SW480 (cell line): ENCODE measurements at places on chromosomes 12 and 14.

DNA sequence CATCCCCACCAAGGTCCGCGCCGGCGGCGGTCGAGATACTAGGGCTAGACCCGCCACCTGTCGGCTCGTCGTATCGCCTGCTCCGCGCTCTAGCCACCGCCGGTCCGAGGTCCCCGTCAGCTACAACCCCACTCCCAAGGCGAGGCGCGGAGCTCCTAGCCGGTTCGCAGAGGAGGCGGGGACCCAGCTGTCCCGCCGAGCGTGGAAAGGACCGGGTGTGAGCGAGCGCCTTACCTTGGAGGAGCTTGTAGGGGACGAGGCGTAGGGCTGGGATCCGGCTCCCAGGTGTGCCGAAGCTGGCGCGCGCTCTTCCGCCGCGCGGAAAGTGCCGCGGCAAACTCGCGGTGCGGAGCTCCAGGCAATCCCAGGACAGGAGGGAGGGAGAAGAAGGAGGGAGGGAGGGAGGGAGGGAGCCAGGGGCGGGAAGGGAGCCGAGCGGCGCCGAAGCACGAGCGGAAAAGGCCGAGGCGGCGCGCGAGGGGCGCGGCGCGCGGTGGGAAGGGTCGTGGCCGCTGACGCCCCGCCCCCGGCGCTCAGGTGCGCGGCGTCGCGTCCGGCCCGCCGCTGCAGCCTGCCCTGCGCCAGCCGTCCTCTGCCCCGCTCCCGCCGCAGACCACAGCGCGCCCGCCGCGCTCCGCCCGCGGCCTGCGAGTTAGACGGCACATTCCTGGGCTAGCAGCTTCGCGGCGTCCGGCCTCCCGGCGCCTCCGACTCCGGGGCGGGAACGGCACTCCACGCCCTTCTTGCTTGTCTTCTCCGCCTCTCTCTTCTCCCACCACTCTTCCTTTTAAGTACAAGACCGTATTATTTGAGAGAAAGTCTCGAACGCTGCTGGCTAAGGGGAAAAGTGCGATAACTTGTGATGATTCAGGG, at the start of gene PAWR:
PAWR (minus strand) TSS at position 327 of the 873 bp plus-strand sequence. CDS start 720 bp downstream, outside the sequence.
- DNase-seq, result peak; percentile 89

- no peak for DNase-seq
Observed at GRCh38 chr12:57171668-57172067, 24.2 kb upstream of the LRP1-AS start.

GRCh38 chr14:69796797-69797500, at the start of gene SLC10A1:
SLC10A1 (minus strand) TSS chr14:69797241; CDS start chr14:69797155, 86 bp downstream.
- DNase-seq, result no peak

DNA sequence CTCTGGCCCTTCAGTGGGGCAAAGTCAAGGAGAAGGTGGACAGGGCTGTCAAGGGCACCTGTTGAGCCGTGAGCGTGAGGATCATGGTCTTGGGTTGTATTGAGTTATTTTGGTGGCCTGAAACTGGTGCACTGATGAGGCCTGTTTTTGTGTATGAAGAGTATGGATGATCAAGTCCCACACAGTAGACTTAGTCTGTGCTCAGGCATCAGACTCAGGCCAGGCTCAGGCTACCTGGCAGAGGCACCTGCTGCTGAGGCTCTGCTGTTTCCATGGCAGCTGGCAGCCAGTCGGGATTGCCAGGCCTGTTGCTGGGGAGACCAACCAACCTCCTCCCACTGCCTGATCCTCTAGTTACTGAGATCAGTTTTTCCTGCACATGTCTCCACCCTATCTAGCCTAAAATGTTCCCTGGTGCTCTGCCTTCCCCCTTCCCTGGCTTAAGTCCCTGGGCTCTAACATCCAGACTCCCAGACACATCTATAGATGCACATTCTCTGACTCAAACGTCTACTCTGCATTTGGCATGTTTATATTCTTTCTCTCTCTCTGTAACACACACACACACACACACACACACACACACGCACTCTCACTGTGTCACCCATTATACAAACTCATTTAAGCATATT, 5.1 kb downstream of the JPH4 start:
- DNase-seq, result no peak

- DNase-seq, result no peak
Observed at GRCh38 chr14:32364941-32365340, 35.8 kb downstream of the AKAP6 start.

GRCh38 chr14:70982200-70982599, 74.9 kb downstream of the PCNX1 start:
- no peak for DNase-seq

DNA sequence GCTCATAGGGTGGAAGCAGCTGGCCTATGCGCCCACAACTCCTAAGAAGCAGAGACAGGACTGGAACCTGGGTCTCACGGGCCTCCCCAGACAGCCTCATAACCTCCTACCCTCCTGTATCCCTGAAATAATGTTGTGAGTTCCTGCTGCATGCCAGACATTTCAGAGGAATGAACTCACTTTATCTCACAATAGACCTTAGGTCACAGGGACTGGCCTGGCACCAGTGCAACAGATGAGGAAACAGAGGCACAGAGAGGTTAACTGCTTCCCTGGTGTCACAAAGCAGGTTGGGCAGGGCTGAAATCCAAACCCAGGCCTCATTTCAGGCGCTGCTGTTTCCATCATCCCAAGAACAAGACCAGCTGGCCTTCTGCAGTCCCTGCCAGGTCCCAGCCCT, 5.3 kb downstream of the PHETA1 start:
- DNase-seq, result no peak

GRCh38 chr12:50764286-50765094, 589 bp downstream of the ATF1 start:
- DNase-seq, result peak; percentile 90

DNA sequence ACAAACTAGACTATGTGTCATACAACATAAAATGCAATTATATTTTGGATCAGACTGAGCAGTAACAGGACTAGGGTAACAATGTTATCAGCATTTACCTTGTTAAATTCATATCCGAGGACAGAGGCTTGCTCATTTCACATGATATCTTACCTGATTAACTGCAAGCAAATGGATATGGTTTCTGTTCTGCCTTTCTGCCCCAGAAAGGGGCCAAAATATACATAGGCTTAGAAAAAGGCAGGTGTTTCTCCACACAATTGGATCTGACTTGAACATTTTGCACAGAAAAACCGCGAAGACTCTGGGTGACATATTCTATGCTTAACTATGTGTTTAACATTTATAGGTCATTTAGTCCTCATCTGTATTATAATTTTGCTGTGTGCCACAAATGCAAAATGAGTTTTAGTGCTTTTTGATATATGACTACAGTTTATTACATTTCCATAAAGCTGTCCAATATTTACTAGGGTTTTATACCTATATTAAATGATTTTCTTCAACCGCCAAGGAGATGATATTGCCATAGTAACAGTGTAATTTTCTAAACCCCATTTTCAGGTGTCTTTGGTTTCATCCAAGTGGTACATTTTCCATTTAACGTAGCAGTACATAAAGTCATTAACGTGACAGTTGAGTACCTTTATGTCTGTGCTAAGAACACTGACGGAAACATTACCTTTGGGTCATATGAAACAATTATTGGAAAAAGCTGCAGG, 249.3 kb upstream of the KRR1 start:
- DNase-seq, result no peak

- no peak for DNase-seq
Observed at GRCh38 chr14:33800735-33801163, 150.1 kb downstream of the EGLN3 start.

GRCh38 chr12:99486277-99486676, 161.3 kb upstream of the GARIN6 start:
- DNase-seq, result no peak

GRCh38 chr14:103847451-103848174, at the start of gene PPP1R13B:
PPP1R13B (minus strand) TSS chr14:103847575; CDS start chr14:103847307, 268 bp downstream.
- DNase-seq, result peak; percentile 90

- no peak for DNase-seq
Observed at GRCh38 chr12:39401459-39401858, 41.5 kb downstream of the KIF21A start.

DNA sequence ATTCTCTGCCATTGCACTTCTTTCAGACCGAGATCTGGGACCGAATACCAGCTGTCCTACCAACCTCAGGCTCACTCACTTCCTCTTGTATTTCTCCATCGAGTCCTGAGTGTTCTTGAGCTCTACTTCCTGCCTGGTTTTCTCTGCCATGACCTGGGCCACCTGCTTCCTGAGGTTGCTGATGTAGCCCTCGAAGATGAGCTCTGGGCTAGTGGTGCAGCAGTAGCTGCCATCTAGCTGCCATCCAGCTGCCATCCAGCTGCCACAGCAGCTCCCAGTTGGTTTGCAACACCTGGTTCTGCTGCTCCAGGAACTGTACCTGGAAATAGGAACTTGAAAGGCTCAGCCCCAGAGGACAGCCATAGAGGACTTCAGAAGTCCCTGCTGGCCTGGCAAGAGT, 15.0 kb upstream of the KRT73 start:
- DNase-seq, result no peak

DNA sequence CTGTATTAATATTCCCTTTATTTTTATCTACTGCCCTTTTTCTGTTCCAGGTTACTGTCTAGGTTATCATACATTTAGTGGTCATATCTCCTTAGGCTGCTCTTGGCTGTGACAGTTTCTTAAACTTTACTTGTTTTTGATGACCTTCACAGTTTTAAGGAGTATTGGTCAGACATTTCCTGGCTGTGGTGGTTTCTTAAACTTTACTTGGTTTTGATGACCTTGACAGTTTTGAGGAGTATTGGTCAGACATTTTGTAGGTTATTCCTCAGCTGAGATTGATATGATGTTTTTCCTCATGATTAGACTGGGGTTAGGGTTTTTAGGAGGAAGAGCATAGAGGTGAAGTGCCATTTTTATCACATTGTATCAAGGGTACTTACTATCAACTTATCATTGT, 36.4 kb downstream of the CCDC91 start:
- DNase-seq, result no peak

DNA sequence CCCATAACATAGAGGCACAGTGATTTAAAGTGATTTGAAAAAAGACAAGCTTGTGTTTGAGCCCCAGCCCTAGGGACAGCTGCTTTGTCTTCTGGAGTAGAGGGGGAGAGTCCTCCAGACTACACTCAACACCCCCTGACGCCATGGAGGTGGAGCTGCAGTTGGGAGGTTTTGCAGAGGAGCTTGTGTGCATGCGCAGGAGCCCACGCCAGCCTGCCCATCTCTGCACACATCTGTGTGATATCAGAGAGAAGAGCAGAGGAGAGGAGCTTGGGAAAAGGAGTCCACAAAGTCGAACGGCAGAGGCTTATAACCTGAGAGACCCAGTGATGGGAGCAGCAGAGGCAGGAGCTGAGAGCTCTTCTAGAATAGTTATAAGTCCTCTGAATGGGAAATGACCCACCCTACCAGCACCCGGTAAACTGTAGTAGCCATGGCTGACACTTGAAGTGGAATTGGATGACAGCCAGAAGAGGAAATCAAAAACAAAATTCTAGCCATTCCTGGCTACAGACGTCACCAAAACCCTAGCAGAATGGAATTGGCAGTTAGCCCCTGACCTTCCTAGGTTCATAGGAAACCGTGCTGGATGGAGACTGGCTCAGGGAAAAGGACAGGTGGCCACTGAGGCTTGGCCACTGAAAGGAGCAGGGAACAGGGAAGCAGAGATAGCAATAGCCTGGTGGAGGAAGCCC, 185.1 kb upstream of the VASH1 start:
- DNase-seq, result no peak

DNA sequence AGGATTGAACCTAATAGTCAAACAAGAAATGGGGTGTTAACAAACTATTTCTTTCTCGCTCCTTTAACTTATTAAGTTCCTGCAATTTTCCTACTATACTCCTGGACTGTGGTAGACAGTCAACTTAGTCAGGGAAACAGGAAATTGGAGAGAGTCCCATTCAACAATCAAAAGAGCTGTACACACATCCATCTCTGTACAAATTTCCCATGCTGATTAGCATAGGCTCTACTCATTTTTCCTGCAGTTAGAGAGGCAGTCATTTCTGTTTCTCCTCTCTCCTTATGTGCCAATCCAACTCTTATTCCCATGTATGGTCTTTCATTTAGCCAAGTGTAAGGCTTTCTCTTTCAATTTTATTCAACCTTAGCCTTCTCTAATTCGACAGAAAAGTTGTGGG, 1168.5 kb upstream of the FLRT2 start:
- DNase-seq, result no peak

GRCh38 chr14:94173885-94174603, at the start of gene PPP4R4:
PPP4R4 (plus strand) TSS chr14:94174322; CDS start chr14:94174466, 144 bp downstream.
- peak; percentile 88 for DNase-seq

GRCh38 chr12:2198005-2198501, 145.3 kb downstream of the CACNA1C start:
- DNase-seq, result peak; percentile 92

DNA sequence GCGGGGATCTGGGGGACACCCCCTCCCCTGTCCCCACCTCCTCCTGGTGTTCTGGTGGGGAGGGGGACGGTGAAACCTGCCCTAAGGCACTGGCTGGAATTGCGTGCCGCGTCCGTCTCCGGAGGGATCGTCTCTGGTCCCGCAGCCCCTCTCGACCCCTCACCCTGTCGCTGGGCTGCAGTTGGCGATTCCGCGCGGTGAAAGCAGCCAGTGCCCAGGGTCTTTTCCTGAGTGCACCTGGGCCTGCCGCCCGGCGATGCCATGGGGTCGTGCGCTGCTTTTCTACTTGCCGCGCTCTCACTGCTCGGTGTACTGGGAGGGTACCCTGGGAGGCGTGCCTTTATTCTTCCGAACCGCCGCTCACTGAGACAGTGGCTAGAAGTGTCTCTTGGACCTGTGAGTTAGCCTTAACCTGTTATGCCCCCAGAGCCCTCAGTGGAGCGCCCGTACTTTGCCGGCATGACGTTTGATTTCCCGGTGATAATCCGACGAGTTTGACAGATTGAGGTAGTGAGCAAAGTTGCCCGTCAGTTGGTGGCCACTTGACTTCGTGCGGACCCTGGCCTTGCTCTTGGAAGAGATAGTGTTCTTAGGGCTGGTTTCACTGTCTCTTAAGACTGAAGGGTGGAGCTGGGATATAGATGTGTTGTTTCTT, 788 bp downstream of the SFSWAP start:
- DNase-seq, result no peak

DNA sequence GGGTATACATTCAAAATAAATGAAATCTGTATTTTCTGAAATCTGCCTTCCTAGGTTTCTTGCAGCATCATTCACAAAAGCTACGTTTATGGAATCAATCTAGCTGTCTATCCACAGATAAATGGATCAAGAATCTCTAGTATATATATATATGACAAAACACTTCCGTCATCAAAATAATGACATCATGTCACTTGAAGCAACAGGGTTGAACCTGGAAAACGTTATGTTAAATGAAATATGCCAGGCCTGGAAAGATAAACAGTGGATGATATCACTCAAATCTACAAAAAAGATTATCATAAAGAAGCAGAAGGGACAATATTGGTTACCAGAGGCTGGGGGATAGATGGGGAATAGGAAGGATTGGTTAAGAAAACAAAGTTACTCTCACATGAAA, 28.6 kb downstream of the ASCL4 start:
- DNase-seq, result no peak

GRCh38 chr14:105171004-105171673, 2.6 kb upstream of the JAG2 start:
- DNase-seq, result peak; percentile 42

DNA sequence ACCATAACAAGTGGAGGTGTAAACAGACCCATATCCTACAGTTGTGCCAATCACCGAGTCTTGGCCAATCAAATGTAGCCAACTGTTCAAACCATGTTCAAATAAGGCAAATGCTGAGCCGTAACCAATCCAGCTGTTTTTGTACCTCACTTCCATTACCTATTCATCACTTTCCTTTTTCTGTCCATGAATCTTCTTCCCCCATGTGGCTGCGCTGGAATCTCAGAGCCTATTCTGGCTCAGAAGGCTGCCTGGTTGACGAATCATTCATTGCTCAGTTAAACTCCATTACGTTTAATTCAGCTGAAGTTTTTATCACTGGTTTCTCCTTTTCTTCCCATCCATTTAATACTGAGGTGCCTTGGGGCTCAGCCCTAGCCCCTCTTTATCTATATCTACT, 71.1 kb downstream of the TBC1D30 start:
- DNase-seq, result no peak

GRCh38 chr12:114030451-114030850, 64.3 kb upstream of the RBM19 start:
- no peak for DNase-seq
